Aorta (tissue), 5 donors: ENCODE measurements at places on chromosomes 5 and 9.

GRCh38 chr5:146337264-146337904 is 1.3 kb upstream of the POU4F3 start:
- no peaks in the 10 kb centered on the region for H3K4me1 ChIP-seq
- no peaks in the 10 kb centered on the region for H3K27me3 ChIP-seq
- H3K36me3 ChIP-seq: no peaks in the 10 kb centered on the region
- H3K4me3 ChIP-seq: no peak overlapping the region

- H3K4me3 ChIP-seq: no peak overlapping the region
- H3K36me3 ChIP-seq: no peaks in the 10 kb centered on the region
- no peaks in the 10 kb centered on the region for H3K27me3 ChIP-seq
- H3K27ac ChIP-seq: no peak overlapping the region
- no peak for DNase-seq
Measured at GRCh38 chr5:93378073-93378472, 202.9 kb downstream of the NR2F1-AS1 start.

DNA sequence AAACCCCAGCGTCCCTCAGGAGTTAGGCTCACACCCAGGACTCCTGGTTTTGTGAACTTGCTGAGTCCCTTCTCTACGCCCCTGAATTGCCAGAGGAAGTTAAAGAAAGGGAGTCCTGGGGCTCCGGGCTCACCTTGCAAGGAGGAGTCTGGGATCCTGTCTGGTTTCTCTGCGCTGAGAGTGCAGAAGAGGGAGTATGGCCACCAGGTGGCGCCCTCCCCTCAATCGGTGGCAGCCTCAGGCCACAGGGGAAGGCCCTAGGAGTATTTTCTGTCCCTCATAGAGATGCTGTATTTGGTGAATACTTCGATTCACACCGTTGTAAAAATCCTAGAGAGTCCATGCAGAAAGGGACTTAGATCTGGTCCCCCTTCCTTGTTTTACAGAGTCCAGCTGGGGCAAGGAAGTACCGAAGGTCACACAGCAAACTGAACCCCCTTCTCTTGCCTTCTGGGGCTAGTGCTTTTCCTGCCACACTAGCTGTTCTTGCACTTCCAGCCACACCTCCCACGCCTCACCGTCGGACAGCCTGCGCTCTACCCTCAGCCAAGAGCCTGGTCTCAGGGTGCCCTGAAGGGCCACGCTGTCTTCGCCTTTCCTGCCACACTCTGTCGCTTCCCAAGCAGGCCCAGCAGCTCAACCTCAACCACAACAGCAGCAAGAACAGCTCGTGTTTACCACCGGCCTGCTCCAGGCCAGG is 10.2 kb downstream of the HAND1 start:
- no peaks in the 10 kb centered on the region for H3K4me1 ChIP-seq
- no peaks in the 10 kb centered on the region for H3K27me3 ChIP-seq

GRCh38 chr5:150085950-150086715 is at the start of gene CSF1R:
TSS of gene CSF1R (minus strand) at chr5:150086554. CDS start at chr5:150086427, 127 bp downstream.
- DNase-seq: no peak
- no peaks in the 10 kb centered on the region for H3K36me3 ChIP-seq
- no peak within 1 kb of the TSS for H3K27ac ChIP-seq
- no peaks in the 10 kb centered on the region for H3K27me3 ChIP-seq
- H3K4me1 ChIP-seq: no peaks in the 10 kb centered on the region
- no peak within 1 kb of the TSS for H3K4me3 ChIP-seq

DNA sequence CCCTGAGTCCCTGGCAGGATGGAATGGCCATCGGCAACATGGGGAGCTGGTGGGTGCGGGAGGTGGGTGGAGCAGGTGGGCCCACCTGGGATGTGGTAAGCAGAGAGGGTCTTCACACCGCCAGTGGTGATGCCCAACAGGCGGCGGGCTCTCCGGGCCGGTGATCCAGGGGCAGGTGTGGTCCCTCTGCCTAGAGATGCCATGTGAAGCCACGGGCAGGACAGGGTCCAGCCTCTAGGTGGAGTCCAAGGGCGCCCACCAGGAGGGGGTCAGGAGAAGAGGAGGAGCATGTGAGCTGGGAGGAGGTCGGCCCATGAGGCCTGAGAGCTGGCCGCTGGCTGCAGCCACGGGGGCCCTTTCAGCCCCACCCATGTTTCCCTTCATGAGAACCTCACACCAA is 221.1 kb downstream of the FANCC start:
- H3K27ac ChIP-seq: no peak overlapping the region
- no peaks in the 10 kb centered on the region for H3K36me3 ChIP-seq
- no peak overlapping the region for H3K4me3 ChIP-seq
- H3K4me1 ChIP-seq: peaks cover 5% of the 10 kb centered on the region

DNA sequence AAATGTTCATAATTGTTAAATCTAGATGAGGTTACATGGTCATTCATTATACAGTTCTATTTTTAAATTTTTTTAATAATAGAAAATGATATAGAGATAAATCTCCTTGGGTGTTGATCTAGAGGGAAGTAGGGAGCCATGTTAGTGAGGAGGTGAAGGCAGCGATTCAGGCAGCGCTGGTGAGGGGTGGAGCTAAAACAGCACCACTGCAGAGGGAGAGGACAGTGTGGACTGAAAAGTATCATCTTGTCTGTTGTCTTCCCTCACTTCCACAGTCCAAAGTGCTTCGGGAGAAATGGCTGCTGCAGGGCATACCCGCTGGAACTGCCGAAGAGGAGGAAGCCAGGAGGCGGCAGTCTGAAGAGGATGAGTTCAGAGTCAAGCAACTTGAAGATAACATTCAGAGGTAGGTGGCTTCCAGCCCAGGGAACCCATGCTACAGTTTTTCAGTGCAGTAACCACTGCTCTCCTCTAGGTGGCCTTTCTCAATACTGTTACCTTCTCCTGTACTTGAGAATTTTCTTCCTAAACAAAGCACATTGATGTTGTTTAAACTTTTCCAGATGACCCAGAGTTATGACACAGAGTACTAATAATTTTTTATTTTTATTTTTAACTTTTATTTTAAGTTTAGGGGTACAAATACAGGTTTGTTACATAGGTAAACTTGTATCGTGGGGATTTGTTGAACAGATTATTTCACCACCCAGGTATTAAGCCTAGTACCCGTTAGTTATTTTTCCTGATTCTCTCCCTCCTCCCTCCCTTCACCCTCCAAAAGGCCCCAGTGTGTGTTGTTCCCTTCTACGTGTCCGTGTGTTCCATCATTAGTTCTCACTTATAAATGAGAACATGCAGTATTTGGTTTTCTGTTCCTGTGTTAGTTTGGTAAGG is 100.5 kb downstream of the PALM2AKAP2 start:
- peaks cover 3% of the 10 kb centered on the region for H3K36me3 ChIP-seq
- H3K4me1 ChIP-seq: no peaks in the 10 kb centered on the region
- no peaks in the 10 kb centered on the region for H3K27me3 ChIP-seq
- no peak overlapping the region for H3K27ac ChIP-seq
- H3K4me3 ChIP-seq: no peak overlapping the region

GRCh38 chr9:79989079-79989478 is 417.3 kb downstream of the TLE4 start:
- H3K27ac ChIP-seq: no peak overlapping the region
- no peaks in the 10 kb centered on the region for H3K4me1 ChIP-seq
- DNase-seq: no peak
- no peaks in the 10 kb centered on the region for H3K27me3 ChIP-seq

DNA sequence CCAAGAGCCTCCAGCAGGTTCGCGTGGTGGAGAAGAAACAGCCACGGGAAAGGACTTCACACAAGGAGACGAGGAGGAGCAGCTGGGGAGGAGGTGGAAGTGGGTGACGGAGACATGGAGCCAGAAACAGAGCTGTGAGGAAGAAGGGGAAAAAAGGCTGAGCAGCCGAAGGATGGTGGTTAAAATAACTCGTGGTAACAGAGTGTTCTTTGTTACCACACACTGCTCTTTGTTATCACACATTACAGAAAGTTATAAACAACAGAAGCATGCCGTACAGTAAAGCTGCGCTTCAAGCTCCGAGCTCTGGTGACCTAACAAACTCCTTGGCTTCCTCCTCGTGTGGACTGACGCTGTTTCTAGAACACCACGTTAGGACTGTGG is 215.4 kb downstream of the GLIS3 start:
- peaks cover 14% of the 10 kb centered on the region for H3K4me1 ChIP-seq
- H3K4me3 ChIP-seq: no peak overlapping the region
- no peak overlapping the region for H3K27ac ChIP-seq
- H3K36me3 ChIP-seq: no peaks in the 10 kb centered on the region
- DNase-seq: no peak
- H3K27me3 ChIP-seq: no peaks in the 10 kb centered on the region

GRCh38 chr5:81800797-81801196 is 49.9 kb upstream of the SSBP2 start:
- H3K36me3 ChIP-seq: no peaks in the 10 kb centered on the region
- H3K4me3 ChIP-seq: no peak overlapping the region
- H3K27me3 ChIP-seq: no peaks in the 10 kb centered on the region
- no peak overlapping the region for H3K27ac ChIP-seq
- no peak for DNase-seq
- H3K4me1 ChIP-seq: no peaks in the 10 kb centered on the region

GRCh38 chr9:93292288-93292615 is 108.3 kb downstream of the WNK2 start:
- H3K4me3 ChIP-seq: no peak overlapping the region
- no peak for DNase-seq
- H3K27ac ChIP-seq: no peak overlapping the region
- H3K27me3 ChIP-seq: no peaks in the 10 kb centered on the region
- H3K36me3 ChIP-seq: no peaks in the 10 kb centered on the region

DNA sequence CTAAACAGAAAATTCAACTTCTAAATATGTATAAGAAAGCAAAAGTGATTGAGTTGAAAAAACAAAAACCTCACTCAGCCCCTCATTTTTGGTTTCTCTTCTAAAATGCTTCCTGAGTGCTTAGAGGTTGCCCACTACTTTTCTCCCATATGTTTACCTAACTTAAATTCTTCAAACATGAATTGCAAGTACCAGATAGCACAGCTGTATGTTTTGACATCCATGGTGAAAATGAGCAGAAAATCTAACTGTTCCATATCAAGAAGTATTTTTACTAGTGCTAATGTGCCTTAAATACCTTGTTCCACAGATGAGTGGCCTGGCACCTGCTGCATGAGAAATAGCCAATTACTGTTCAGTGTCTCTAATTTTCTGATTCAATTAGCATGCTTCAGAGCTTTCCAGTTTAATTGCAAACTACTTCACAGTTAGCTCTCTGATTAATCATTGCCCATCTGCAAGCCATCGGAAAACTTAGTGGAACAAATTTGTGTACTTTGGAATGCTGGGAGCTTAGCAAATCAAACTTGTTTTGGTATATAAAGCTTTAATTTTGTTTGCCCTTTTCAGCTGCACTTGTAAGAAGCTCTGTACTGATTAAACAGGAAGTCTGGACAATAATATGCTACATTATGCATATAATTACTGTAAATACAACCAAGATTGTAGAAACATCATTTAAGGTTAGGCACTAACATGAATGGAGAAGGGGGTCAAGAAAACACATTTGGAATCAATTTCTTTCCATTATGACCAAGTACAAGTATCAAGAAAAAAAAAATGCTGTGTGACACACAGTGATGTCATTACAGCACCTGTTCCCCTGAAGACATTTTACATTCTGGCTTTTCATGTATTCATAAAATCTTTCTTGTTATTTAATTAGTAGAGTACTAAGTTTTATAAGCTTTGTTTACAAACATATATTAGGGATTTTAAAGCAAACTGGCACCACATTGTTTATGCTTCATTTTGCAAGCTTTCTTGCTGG is 65.6 kb downstream of the POU5F2 start:
- H3K27me3 ChIP-seq: no peaks in the 10 kb centered on the region
- no peak for DNase-seq
- no peaks in the 10 kb centered on the region for H3K36me3 ChIP-seq
- no peak overlapping the region for H3K27ac ChIP-seq
- H3K4me3 ChIP-seq: no peak overlapping the region

DNA sequence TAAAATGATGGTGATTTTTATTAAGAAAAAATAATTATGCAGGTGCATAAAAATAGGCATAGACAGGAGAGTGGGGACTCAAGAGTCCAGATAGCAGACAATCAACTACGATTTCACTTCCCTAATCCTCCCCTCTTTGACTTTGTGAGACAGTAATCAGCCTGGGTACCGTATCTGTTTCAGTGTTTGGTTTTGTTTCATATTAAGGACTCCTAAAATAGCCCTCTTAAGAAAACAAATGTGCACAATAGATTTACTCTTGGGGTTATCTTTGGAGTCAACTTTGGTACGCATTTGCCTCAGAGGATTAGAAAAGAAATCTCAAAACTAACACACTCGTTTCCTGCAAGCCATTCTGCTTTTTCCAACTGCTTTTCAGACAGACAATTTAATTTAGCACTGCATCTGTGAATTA is 96.3 kb downstream of the ZNF608 start:
- H3K27me3 ChIP-seq: no peaks in the 10 kb centered on the region
- DNase-seq: no peak
- H3K36me3 ChIP-seq: no peaks in the 10 kb centered on the region
- H3K4me1 ChIP-seq: no peaks in the 10 kb centered on the region

DNA sequence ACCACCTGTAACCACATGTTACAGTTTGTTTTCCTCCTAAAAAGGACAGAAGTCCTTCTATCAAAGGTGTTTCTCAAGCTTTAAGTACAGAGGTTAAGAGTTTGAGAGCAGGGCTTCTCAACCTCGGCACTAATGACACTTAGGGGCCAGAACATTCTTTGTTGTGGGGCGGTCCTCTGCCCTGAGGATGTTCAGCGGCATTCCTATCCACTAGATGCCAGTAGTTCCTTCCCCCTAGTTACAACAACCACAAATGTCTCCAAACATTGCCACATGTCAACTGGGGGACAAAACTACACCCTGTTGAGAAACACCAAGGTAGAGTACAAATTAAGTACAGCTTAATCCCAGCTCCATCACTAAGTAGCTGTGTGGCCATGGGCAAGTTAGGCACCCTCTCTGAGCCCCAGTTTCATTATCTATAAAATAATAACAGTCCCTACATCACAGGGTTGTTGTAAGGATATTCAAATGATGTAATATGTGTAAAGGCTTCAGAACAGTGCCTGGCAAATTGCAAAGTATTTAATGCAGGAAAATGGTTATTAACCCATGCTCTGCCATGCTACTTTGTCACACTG is 44.6 kb downstream of the PIP5K1B start:
- no peaks in the 10 kb centered on the region for H3K36me3 ChIP-seq
- no peak for DNase-seq

GRCh38 chr5:7398596-7399280 is 2.8 kb downstream of the ADCY2 start:
- peaks cover 2% of the 10 kb centered on the region for H3K36me3 ChIP-seq
- H3K4me1 ChIP-seq: no peaks in the 10 kb centered on the region
- no peaks in the 10 kb centered on the region for H3K27me3 ChIP-seq
- H3K4me3 ChIP-seq: no peak overlapping the region
- no peak for DNase-seq
- no peak overlapping the region for H3K27ac ChIP-seq

DNA sequence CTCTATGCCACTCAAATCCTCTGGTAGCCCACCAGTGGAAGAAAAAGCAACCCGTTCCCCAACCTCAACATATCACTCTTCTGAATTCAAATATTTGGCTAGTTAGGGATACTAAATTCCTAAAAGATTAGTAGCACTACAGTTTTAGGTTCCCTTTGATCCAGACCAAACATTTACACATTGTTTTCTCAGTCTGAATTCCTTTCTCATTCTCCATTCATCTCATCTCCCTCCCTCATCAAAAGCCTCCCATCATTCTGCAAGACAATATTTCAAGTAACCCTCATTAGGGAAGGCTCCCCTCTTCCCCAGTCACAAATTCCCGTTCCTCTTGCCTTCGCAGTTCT is 26.3 kb downstream of the ADAM19 start:
- H3K36me3 ChIP-seq: no peaks in the 10 kb centered on the region
- H3K27ac ChIP-seq: no peak overlapping the region
- no peaks in the 10 kb centered on the region for H3K27me3 ChIP-seq
- no peak for DNase-seq

GRCh38 chr9:122164286-122164685 is 4.6 kb downstream of the MORN5 start:
- H3K27ac ChIP-seq: no peak overlapping the region
- no peak overlapping the region for H3K4me3 ChIP-seq
- no peak for DNase-seq
- H3K4me1 ChIP-seq: no peaks in the 10 kb centered on the region
